ENCODE measurements at places on chromosomes 1 and 21.

GRCh38 chr1:171787686-171788480, 6.4 kb downstream of the METTL13 start:
- no peak for DNase-seq

DNA sequence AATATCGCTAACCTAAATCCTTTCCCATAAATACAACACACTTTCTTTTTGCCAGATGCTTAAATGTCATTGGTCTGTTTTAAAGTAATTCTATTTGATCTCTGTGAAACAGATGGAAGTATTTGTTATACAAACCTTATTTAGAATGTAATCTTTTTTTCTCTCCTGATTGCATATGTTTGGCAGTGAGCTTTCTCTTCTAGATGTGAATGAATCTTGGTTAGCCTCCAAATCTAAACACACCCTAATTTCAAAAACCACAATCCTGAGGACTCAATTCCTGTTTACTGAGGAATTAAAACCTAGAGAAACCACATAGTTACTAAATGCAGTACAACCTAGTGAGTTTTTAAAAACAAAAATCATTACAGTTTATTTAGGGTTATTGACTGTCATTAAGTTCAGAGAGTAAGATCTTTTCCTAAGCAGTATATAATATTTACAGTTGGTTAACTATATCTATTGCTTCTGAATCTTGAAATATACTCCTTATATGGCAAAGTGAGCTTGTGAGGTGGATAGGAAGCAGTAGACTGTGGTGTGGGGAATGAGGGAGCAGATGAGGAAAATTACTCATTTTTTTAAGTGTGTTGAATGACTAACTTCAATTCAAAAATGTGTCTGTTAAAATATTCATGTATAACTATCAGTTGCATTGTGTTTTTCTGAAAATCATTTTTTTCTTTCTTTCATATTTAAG, 218.7 kb downstream of the FMN2 start:
- peak; percentile 91 for DNase-seq

DNA sequence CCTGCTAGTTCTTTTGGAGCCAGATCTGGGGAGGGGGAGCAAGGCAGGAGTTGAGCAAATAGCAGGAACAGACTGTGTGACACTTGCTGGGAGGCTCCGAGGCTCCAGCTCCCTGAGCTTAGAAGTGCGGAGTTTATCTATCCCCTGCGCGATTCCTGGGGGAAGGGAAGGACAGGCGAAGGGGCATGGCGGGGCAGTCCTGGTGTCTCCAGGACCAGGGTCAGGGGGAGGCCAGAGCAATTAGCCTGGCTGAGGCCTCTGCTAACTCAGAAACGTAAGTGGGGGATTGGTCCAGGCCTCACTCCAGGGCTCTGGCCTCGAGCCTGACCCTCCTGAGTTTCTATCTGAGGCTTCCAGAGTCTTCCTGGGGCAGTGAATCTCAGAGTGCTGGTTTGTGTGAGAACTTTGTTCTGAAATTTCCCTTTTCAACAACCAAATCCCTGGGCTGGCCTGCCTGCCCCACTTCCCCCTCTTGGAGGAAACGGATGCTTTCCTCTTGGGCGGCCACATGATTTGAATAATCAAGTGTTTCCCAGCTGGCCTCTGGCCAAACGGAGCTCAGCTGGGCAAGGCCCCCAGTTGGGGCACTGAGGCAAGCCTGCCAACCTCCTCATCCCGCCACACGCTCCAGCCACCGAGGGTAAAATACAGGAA, 15.6 kb downstream of the ALPL start:
- DNase-seq, result no peak

DNA sequence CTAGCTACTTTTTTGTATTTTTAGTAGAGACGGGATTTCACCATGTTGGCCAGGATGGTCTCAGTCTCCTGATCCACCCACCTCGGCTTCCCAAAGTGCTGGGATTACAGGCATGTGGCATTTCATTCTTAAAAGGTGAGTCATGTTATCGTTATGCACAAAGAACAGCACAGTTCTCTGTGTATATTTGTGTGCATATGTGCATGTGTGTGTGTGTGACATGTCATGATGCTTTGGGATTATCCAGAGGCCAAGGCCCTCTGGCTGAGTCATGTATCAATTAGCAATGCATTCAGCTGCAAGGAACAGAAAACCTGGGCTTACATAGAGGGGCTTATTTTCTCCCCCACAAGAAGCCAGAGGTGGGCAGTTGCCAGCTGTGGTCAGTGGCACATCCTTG, 301.7 kb upstream of the KAZN start:
- DNase-seq, result peak; percentile 52

DNA sequence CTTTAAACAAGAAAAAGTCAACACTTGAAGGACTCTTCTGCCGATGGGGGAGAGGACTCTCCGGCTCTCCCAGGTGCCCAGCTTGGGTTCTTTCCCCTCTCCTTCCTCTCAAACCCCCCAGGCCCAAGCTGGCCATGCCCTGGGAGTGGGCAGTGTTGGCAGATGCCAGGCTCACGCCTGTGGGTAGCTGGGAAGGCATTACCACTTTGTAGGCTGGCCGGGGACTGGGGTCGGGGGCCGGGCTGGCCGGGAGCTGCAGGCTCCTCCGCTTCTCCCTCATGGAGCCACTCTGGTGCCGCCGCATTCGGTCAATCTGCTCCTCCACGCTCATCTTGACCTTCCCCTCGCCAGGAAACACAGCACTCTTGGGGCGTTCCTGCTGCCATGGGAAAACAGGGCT, 16.4 kb upstream of the GOLT1A start:
- no peak for DNase-seq

- no peak for DNase-seq
Observed at GRCh38 chr1:86913399-86913895, 479 bp downstream of the SELENOF start.

DNA sequence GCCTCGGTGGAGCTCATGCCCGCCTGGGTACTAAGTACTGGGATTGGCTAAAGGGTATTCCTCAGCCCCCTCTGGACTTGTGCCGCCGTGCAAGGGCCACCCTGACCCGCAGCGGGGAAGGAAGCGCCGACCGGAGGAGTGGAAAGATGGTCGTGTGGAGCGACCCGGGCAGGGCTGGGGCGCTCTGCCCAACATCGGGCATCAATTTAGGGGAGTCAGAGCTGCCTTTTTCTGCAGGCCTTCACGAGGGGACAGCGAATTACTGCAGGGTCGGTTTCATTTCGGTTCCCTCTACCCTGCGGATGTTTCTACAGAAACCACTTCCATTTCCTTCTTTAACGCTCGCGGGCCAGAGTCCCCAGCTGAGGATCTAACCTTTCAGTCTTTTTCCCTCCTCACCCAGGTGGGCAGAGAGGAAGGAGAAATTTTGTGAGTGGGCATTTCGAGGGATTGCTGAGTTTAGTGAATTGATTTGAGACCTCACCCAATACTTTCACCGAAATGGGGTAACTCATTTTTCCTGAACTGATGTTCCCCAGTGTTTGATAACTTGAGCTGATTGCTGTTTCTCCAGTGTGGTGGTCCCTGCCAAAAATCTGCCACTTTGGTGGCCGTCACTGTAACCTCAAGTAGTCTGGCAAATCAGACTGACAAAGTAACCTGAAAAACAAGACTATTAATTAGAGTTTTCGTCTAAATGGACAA, 1.1 kb downstream of the TOR1AIP1 start:
- no peak for DNase-seq

DNA sequence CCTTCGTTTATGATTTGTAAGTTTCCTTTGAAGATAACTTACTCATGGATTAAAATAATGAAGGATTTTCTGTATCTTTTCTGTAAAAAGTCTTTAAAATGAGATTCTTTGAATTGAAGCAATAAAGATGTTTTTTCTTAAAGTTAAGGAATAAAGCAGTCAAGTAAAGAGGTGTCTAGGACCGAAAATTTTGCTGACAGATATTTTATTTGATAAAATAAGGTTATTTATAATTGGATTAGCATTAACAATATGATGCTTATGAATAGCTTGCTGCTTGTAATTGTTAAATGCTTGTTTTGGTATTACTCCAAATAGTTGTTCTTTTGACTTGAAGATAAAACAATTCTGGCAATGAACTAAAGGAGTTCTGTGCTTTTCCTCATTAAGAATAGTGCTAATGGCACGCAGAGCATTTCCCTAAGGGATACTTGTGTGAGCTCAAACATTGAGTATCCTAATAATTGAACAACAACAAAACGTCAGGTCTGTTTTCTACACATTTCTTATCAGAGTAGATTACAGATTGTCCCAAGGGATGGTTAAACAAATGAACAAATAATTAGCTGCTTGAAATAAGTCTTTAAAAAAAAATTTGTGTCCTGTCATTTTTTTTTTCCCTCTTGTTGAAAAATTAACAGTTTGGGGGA, 16.6 kb downstream of the TSNAX start:
- no peak for DNase-seq

- DNase-seq, result peak; percentile 5
Observed at GRCh38 chr1:62530516-62531154, 66.7 kb upstream of the ANGPTL3 start.

- DNase-seq, result no peak
Observed at GRCh38 chr1:5975133-5975880, 16.9 kb downstream of the NPHP4 start.

DNA sequence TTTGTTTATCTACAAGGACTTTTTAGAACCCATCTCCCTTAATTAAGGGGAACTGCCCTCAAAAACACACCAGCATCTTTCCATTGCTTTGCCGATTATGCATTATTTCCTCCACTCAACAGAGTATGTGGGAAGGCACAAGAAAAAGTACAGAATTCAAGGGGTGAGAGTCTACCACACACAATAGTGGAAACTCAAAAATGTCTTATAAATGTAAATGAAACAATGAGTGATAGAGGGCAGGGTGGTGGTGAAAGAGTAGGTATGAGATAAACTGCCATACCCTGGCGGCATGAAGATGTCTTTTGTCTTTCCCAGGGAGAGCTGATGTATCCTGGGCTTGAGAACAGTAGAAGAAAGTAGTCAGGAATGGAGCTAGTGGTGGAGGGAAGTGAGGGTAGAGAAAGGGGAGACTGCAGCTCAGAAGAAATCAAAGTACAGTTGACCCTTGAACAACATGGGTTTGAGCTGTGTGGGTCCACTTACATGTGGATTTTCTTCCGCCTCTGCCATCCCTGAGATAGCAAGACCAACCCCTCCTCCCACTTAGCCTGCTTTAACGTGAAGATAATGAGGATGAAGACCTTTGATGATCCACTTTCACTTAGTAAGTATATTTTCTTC, 24.4 kb downstream of the CD58 start:
- no peak for DNase-seq

DNA sequence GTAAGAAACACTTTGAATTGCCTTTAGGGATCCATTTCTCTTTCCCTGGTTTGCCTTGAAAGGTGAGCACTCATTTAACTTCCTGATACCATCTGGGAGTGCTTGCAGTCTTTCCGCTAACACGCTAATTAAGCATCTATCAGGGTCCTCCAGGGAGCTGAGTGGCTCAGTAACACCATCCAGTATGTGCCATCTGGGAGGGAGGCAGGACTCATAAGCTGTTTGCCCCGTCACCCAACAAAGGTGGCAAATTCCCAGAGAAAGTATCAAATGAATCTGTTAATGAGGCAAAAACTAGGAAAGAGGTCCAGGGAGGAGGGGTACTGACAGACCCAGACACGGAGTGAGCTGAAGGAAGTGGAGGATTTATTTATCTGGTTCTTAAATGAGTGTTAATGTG, 430.9 kb downstream of the HLX start:
- DNase-seq, result no peak

DNA sequence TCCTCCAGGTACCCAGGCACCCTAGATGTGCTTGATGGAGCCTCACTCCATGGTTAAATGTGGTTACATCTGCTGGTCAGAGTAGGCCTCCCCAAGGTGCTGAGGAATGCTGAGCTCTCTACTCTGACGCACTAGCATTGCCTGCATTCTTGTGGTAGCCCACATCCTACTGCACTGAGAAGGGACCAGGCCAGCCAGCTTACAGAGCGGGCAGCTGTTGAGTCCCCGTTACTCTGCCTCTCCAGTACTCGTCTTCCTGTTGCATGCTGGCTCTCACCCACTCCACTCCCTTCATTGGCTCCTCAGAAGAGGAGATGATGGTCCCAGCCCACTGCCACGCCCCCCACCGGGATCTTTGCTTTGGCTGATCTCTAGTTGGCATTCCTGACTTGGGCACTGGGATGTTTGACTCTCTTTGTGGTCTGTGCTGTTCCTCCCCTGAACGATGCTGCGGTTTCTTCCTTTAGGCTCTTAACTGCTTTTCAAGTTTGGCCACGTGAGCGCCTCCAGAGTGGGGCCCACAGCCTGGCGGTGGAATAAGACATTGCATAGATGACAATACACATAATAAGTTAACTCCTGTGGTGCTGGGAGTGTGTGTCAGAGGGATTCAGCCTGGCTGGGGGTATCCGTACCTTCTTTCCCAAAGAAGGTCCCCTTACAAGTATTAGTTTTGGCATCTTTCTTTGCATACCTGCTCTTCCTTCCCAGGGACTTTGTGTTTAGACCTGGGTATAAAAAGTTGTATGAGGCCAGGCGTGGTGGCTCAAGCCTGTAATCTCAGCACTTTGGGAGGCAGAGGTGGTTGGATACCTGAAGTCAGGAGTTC, 18.6 kb downstream of the AZIN2 start:
- DNase-seq, result peak; percentile 100

DNA sequence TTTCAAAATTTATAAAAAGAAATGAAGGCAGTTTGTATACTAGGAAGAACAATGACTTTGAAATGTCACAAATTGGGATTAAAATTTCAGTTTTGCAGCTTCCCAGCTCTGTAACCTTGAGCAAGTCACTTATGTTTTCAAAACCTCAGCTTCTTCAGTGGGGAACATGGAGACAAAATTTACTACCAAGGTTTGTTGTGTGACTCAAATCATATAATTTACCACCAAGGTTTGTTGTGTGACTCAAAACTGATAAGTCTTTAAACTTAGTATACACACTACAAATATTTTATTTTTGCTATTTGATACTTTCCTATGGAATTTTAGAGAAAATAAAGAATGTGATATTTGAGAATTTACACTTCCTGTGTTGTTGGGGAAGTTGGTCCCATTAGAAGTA, 219.9 kb downstream of the KCTD3 start:
- DNase-seq, result no peak

- DNase-seq, result no peak
Observed at GRCh38 chr1:43622471-43622870, 27.5 kb upstream of the KDM4A start.

- no peak for DNase-seq
Observed at GRCh38 chr1:203342192-203342940, 8.6 kb downstream of the FMOD start.

- no peak for DNase-seq
Observed at GRCh38 chr1:119003413-119004128, 15.4 kb upstream of the TBX15 start.

GRCh38 chr1:27314169-27314568, 7.8 kb upstream of the TMEM222 start:
- no peak for DNase-seq

- DNase-seq, result no peak
Observed at GRCh38 chr1:53308506-53308905, 19.4 kb downstream of the LRP8 start.

DNA sequence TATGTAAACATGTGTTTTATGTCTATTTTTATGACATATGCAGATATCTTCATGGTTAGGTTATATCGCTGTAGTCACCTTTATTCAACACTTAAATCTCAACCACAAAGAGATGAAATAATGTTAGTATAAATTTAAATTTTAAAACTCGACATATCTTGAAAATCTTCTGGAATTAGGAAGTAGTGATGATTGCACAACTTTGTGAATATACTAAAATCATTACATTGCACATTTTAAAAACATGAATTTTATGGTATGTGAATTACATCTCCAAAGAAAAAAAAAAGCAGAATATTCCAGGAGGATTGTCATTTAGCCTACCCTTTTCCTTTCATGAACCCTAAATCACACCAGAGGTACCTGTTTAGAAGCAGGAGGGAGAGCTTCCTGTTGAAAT, 39.4 kb upstream of the CACYBP start:
- no peak for DNase-seq

Data from fibroblast of skin of left quadriceps (primary cell).